ENCODE measurements at places on chromosomes 2 and 18. TPM values are rescaled to one million over a fixed set of nuclear protein-coding genes. Genes with fewer than 3 reads are reported as not detected.

DNA sequence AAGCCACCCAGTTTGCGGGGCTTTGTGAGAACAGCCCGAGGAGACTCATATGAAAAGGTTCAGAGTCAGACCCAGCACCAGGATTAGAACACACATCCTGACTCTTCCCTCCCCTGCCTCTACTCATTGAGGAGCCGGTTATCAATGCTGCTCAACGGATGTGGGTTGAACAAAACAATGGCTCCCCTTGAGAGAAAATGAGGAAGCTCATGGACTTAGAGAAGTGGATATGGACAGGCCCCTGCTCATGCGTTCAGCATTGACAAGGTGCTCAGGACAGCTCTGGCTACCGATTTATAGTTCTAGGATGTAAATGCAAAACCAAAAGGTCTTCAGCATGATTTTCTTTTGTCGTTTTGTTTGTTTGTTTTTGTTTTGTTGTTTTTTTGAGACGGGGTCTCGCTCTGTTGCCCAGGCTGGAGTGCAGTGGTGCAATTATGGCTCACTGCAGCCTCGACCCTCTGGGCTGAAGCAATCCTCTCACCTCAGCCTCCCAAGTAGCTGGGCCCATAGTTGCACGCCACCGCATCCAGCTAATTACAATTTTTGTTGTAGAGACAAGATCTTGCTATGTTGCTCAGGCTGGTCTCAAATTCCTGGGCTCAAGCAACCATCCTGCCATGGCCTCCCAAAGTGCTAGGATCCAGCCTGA, 32.0 kb upstream of the AGAP1 start:
- no peak for DNase-seq

DNA sequence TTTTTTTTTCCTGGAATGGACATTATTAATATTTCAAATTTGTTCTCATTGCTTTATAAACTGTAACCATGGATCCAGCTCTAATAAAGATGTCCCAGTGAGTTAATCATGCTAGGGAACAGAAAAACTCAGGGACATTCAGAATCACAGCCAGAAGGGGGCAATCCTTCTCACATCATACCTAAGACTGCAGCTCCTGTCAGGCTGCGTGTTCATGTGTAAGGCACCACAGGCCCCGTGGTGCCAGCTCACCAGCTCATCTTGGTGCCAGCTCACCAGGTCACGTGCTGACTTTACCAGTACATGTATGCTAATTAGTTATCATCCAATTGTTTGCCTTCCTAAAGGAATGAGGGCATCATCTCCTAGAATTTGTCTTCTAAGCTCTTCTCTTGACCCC, 84.7 kb upstream of the NEDD4L start:
- peak; percentile 48 for DNase-seq

GRCh38 chr2:1631292-1632001, 112.9 kb downstream of the PXDN start:
- no peak for DNase-seq

DOK6 gene
- 4.2 TPM for total RNA-seq

LGALSL gene
- 30.6 TPM for total RNA-seq

ACTG2 gene
- 20.5 TPM for total RNA-seq

- no peak for DNase-seq
Observed at GRCh38 chr2:189763908-189764661, 1.5 kb upstream of the OSGEPL1 start.

DNA sequence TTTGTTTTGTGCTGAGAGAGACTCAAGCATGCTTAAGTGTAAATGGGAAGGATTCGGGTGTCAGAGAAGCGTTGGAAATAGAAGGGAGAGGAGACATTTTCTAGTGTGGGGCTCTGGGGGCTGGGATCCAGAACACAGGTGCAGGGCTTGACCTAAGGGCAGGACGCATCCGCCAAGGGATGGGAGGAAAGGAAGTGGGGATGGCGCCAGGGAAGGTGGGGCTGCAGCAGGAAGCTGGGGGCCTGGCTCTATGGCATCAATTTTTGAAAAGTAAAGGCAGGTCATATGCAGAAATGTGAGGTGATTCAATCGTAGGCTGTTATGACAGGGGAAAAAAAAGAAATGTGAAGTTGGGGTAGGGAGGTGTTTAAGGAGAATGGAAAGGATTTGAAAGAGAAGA, 143.2 kb upstream of the SERTAD2 start:
- DNase-seq = no peak

DNA sequence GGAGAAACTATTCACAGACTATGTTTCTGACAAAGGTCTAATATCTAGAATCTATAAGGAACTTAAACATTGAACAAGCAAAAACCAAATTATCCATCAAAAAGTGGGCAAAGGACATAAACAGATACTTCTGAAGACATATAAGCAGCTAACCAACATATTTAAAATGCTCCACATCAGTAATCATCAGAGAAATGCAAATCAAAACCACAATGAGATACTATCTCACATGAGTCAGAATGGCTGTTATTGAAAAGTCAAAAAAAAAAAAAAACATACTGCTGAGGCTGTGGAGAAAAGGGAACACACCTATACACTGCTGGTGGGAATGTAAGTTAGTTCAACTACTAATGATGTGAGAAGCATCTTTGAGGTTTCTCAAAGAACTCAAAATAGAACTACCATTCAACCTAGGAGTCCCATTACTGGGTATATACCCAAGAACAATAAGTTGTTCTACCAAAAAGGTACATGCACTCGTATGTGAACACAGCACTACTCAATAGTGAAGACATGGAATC, 220.4 kb upstream of the TFPI start:
- no peak for DNase-seq

RUFY4 gene
- 0.15 TPM for total RNA-seq

TFCP2L1 gene
- 36.1 TPM for total RNA-seq

DNA sequence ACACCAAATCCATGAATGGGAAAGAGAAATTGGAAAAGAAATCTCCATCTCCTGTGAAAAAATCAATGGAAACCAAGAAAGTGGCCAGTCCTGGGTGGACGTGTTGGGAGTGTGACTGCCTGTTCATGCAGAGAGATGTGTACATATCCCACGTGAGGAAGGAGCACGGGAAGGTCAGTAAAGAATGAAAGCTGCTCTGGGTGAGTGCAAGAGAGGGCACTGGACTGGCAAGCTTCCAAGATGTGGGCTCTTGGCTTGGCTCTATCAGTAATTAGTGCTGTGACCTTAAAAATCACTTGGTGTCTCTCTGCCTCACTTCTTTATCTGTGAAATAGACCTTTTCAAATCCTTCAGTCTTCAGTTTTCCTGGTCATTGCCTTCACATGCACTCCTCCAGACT, 89.0 kb downstream of the ZNF532 start:
- DNase-seq = peak; percentile 26

DNA sequence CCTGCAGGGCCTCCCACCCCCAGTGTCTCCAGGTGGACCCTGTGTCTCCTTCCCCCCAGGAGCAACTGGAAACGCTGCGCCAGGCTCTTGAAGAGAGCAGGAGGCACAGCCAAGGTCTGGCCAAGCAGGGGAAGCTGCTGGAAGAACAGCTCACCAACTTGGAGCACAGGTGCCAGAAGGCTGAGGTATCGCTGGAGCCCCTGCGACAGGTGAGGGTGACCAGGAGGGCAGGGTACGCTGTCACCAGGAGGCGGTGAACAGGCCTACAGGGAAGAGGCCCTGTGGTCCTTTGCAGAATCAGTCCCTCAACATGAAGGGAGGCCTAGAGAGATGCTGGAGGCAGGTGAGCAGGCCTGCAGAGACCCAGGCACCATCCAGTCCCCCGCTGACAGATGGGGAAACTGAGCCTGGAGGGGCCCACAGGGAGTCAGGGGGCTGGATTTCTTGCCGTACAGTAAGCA, 15.6 kb upstream of the SNED1 start:
- DNase-seq = no peak

- DNase-seq = no peak
Observed at GRCh38 chr2:9158786-9159779, 47.5 kb upstream of the ASAP2 start.

DLGAP1 gene
- total RNA-seq = 5.2 TPM

OSBPL6 gene
- 12.2 TPM for total RNA-seq

GRCh38 chr2:50143822-50144575, 887.9 kb downstream of the NRXN1 start:
- peak; percentile 76 for DNase-seq

DNA sequence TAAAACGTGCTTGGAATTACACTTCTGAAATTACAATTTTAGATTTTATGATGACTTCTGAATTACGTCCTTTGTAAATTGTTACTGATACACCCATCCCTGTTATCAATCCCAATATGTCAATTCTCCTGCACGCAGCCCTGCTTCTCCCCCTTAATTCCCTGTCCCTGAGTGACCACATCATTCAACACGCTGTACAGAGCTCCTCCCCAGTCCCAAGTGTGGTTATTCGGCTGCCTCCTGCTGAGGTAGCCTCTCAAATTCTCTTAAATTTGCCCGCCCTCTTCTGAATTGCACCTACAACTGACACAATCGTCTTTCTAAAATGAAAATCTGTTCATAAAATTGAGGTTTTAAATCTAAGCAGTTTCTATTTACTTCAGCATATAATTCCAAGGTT, 10.1 kb downstream of the SERPINB8 start:
- no peak for DNase-seq

GRCh38 chr18:32450874-32451273, 19.8 kb downstream of the GAREM1 start:
- DNase-seq = no peak

- DNase-seq = no peak
Observed at GRCh38 chr2:2007551-2008501, 263.5 kb upstream of the PXDN start.

DNA sequence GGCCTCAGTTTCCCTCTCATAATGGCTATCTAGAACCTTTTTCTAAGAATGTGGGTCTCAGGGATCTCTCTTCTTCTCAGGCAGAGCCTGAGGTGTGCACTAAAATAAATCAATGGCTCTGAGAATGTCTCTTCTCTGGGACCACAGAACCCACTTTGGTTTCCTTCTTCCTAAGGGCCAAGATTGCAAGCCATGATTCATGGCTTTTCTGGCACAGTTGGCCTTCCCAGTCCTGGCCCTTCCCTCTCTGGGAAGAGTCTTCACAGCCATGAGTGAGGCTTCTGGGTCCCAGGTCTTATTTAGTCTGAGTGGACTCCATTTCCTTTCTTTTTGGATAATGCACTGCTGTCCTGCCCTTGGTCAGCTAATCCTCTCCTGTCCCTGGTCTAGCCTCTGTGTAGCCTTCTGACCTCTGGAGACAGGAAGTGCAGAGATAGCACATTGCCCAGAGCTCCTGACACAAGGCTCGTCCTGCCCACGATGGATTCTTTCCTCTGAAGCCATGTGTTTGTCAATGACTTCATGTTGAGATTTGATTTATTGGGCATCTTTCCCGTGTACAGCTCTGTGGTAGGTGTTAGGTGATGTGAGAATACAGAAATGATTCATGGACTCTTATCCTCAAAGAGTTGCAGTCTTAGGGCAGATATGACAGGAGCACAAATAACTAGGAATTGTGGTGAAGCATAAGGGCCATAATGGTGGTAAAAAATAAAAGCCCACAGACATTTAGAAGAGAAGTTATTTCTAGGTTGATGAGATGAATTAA, 245.0 kb downstream of the CLIP4 start:
- DNase-seq = no peak
